Activated CD4-positive, alpha-beta T cell treated with anti-CD3 and anti-CD28 coated beads, Interleukin-2, amount 10 ng/mL, durations not matched to agents 7 days and 5 days (primary cell): ENCODE measurements at places on chromosomes 5 and 9.

DNA sequence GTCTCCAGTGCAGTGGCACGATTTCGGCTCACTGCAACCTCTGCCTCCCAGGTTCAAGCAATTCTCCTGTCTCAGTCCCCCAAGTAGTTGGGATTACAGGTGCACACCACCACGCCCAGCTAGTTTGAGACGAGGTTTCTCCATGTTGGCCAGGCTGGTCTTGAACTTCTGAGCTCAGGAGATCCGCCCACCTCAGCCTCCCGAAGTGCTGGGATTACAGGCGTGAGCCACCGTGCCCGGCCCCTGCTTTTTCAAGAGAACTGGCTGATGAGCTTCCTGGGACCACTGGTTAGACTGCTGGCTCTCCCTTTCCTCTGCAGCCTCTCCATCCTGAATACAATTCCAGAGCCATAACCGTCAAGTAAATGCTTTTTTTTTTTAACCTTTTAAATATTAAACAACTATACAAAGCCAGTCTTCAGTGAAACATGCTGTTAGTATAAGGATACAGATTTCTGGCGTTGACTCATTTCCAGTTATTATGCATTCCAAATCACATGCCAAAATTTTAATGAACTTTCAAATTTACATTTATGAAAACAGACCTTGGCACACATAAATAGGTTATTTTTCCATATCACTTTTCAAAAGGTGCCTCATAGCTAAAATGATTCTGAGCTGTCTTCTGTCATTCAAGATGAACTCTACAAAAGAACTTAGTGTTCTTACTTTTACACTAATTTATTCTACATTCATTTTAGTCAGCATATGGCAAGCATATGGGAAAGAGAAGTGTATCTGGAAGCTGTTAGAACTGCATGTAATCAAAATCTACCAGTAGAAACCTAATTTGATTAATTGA lies 116.0 kb downstream of the MLLT3 start:
- peak overlapping the region; percentile 57 for H3K27ac ChIP-seq
- no peak for DNase-seq
- H3K36me3 ChIP-seq: peaks cover 30% of the 10 kb centered on the region
- no peaks in the 10 kb centered on the region for H3K27me3 ChIP-seq

- no peak for DNase-seq
- no peaks in the 10 kb centered on the region for H3K36me3 ChIP-seq
- no peak overlapping the region for H3K27ac ChIP-seq
- no peaks in the 10 kb centered on the region for H3K4me1 ChIP-seq
These were observed 54.1 kb downstream of the ZNF608 start for GRCh38 chr5:124692324-124692723.

GRCh38 chr9:97571664-97572063 lies 61.5 kb downstream of the TSTD2 start:
- no peak overlapping the region for H3K27ac ChIP-seq
- DNase-seq: no peak
- H3K27me3 ChIP-seq: no peaks in the 10 kb centered on the region

DNA sequence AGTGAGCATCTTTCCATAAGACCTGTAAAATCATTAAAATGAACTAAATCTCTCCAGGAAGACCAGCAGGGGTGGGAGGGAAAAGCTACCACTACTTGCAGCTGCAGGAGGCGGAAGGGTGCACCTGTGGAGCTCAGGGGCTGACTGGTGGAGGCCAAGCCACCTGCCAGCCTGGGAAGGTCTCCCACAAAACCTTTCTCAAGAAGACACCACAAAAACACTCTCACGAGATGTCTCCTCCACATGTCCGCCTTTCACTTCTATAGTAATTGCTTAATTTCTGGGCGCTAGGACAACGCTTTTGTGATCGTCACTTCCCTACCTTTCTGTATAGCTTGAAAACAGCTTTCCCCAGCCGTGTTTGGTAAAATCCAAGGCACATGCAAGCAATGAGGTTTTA lies 114.4 kb downstream of the ROR2 start:
- no peaks in the 10 kb centered on the region for H3K36me3 ChIP-seq
- peaks cover 15% of the 10 kb centered on the region for H3K4me1 ChIP-seq
- no peak overlapping the region for H3K27ac ChIP-seq
- DNase-seq: no peak

GRCh38 chr5:102539562-102539961 lies 40.8 kb upstream of the SLCO6A1 start:
- H3K27ac ChIP-seq: no peak overlapping the region
- DNase-seq: no peak
- no peak overlapping the region for H3K4me3 ChIP-seq
- peaks cover 3% of the 10 kb centered on the region for H3K27me3 ChIP-seq
- H3K4me1 ChIP-seq: no peaks in the 10 kb centered on the region
- no peaks in the 10 kb centered on the region for H3K36me3 ChIP-seq
